Thoracic aorta (tissue), 2 donors: ENCODE measurements at places on chromosomes 1 and 21. TPM values are rescaled to one million over a fixed set of nuclear protein-coding genes. Genes with fewer than 3 reads are reported as not detected.

DNA sequence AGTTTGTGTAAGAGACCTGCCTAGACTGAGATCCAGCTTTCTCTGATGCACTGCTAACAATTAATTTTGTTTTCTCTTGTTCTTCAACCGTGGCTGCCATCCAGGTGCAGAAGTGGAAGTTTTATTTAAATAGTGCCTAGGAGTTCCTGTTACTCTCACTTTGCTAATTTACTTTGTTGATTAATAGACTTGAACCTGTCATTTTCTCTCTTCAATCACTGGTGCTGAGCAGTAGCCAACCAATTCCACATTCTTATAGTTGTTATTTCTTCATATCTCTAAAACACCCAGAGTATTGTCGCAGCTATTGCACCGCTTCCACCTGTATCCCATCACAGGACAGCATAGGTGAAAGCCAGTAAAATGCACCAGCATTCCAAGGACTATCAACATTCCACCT lies 157.2 kb downstream of the PDE4B start:
- DNase-seq = no peak
- no peaks in the 10 kb centered on the region for H3K27me3 ChIP-seq
- no peak overlapping the region for H3K27ac ChIP-seq
- H3K36me3 ChIP-seq = no peaks in the 10 kb centered on the region

DNA sequence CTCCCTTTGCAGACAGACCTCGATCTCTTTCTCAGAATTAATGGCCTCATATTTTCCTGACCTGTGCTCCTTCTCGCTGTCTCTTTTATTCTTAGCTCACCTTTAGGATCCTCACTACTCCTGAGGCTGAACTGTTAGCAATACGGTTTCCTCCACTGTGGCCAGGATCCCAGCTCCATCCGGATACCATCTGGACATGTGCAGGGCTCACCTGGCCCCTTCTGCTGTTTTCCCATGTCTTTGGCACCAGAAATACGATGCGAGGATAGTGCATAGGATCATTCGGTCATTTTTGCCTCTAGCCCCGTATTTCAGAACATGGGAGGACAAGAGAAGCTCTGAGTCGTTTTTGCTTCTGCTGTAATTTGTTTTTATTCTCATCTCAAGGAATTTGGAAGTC lies 108.5 kb upstream of the KIF26B start:
- no peaks in the 10 kb centered on the region for H3K4me1 ChIP-seq
- H3K27ac ChIP-seq = no peak overlapping the region

- no peak for DNase-seq
- no peak overlapping the region for H3K4me3 ChIP-seq
- H3K27ac ChIP-seq = no peak overlapping the region
- no peaks in the 10 kb centered on the region for H3K27me3 ChIP-seq
- H3K36me3 ChIP-seq = no peaks in the 10 kb centered on the region
Observed at GRCh38 chr1:228691926-228692325, 43.4 kb upstream of the RHOU start.

DNA sequence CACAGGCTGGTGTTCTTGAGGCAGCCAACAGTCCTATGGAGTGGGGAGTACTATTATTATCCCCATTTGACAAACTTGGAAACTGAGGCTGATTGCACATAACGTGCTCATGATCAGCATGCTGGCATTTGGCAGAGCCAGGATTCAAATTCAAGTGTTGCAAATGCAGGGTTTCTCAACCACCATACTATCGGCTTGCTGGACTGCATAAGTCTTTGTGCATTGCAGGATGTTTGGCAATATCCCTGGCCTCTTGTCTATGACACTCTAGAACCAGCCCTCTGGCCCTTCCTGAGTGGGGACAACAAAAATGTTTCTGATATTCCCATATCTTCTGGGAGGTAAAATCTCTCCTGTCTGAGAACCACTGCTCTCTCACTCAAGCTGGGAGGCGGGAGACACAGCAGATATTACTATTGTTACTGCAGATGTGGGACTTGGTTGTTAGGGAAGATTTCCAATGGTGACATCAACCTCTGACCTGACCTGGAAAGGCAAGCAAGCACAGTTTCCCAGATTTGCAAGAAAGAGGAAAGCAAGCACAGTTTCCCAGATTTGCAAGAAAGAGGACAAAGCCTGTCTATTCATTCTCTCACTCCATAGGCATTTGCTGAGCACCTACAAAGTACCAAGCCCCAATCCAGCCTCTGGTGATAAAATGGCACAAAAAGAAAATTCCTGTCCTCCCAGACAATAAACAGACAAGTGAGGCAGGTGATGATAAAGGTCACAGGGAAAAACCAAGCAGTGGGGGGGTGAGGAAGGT lies 1.0 kb upstream of the AADACL3 start:
- no peaks in the 10 kb centered on the region for H3K4me1 ChIP-seq
- H3K27ac ChIP-seq = no peak overlapping the region
- H3K27me3 ChIP-seq = no peaks in the 10 kb centered on the region
- no peaks in the 10 kb centered on the region for H3K36me3 ChIP-seq
- no peak overlapping the region for H3K4me3 ChIP-seq
- no peak for DNase-seq

- no peak overlapping the region for H3K4me3 ChIP-seq
- no peaks in the 10 kb centered on the region for H3K27me3 ChIP-seq
- H3K4me1 ChIP-seq = peaks cover 5% of the 10 kb centered on the region
- H3K27ac ChIP-seq = no peak overlapping the region
- no peaks in the 10 kb centered on the region for H3K36me3 ChIP-seq
Observed at GRCh38 chr1:117567435-117567834, 38.4 kb upstream of the TENT5C start.

GRCh38 chr21:41765420-41765821 lies 1.4 kb downstream of the RIPK4 start:
- H3K4me3 ChIP-seq = no peak overlapping the region
- H3K27me3 ChIP-seq = no peaks in the 10 kb centered on the region
- no peak overlapping the region for H3K27ac ChIP-seq
- H3K4me1 ChIP-seq = peaks cover 3% of the 10 kb centered on the region
- DNase-seq = no peak

GRCh38 chr1:118973531-118974137 lies 14.5 kb downstream of the TBX15 start:
- H3K27ac ChIP-seq = no peak overlapping the region
- no peaks in the 10 kb centered on the region for H3K36me3 ChIP-seq
- H3K4me3 ChIP-seq = no peak overlapping the region
- no peaks in the 10 kb centered on the region for H3K4me1 ChIP-seq
- DNase-seq = no peak
- H3K27me3 ChIP-seq = peaks cover under 1% of the 10 kb centered on the region

DNA sequence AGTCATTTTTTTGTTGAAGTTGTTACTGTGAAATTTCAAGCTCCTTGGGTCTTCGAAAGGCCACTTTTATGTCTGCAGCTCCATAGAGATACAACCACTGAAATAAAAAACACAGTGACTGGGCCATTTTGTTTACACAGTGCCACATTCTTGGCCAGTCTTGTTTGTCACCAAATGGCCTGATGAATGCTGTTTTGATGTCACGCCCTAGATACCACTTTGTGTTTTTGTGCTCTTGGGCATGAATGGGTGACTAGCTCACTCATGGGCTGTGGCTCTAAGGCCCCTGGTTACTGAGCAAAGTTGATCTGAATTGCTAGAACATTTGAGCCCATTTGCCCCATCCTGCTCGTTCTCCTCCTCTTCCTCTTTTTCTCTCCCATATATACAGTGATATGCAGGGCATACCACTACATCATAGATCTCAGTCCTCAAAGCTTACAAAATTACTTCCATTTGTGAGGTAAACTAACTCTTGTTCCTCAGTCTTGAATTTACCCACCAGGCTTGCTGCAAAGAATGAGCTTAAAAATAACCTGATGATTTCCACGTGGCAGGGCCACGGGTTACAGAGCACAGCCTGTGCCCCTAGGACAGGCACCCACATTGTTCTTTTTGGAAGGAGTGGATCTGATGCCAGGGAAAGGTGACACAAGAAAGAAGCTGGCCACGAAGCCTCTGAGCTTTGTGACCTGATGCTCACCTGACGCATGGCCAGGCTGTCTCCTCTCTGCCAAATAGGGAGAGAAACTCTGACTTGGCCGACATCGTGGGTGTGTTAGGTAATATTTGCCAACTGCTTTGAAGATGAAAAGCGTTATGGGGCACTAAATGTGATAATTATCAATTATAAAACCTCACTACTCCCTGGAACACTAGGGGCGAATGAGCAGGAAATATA lies 92.4 kb downstream of the RUNX1 start:
- H3K36me3 ChIP-seq = no peaks in the 10 kb centered on the region
- H3K4me1 ChIP-seq = no peaks in the 10 kb centered on the region
- no peak overlapping the region for H3K27ac ChIP-seq
- H3K4me3 ChIP-seq = no peak overlapping the region
- DNase-seq = no peak
- H3K27me3 ChIP-seq = no peaks in the 10 kb centered on the region

DNA sequence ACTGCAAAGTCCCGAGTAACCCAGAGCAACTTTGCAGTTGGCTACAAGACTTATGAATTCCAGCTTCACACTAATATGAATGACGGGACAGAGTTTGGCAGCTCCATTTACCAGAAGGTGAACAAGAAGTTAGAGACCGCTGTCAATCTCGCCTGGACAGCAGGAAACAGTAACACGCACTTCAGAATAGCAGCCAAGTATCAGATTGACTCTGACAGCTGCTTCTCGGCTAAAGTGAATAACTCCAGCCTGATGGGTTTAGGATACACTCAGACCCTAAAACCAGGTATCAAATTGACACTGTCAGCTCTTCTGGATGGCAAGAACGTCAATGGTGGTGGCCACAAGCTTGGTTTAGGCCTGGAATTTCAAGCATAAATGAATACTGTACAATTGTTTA lies 66.8 kb downstream of the ACBD6 start:
- no peak overlapping the region for H3K27ac ChIP-seq
- H3K4me1 ChIP-seq = no peaks in the 10 kb centered on the region
- no peaks in the 10 kb centered on the region for H3K27me3 ChIP-seq
- no peaks in the 10 kb centered on the region for H3K36me3 ChIP-seq

DNA sequence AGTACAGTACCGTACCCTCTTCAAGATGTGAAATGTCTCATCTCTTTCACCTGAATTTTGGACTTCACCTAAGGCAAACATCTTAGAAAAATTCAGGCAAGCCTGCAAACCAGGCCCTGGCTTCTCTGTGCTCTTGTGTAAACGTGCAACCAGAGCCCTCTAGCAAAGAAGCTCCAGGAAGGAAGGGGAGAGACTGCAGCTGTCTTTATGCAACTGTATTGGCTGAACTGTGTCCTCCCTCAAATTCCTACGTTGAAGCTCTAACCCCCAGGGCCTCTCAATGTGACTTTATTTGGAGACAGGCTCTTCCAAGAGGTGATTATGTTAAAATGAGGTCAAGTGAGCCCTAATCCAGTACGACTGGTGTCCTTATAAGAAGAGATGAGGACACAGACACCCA lies 60.3 kb downstream of the SLC45A1 start:
- peak overlapping the region; percentile 42 for H3K27ac ChIP-seq
- peaks cover 50% of the 10 kb centered on the region for H3K4me1 ChIP-seq
- no peak overlapping the region for H3K4me3 ChIP-seq
- no peak for DNase-seq
- no peaks in the 10 kb centered on the region for H3K36me3 ChIP-seq

DNA sequence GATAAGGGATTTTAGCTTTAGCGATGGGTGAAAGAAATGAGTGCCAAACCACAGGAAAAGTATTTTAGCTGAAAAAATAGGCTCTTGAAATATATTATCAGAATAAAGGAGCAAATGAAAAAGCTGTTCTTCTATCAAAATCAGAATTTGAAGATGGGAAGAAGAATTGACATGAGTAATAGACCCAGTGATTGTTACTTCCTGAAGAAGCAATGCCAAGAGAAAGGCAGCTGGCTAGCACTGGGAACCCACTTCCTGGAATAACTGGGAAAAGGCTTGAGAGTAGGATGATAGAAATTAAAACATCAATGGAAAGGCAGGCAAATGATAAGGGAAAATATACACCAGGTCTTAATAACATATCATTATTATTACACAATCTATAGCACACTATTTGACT lies 29.9 kb upstream of the LYPLAL1 start:
- no peak for DNase-seq
- no peaks in the 10 kb centered on the region for H3K4me1 ChIP-seq
- H3K27ac ChIP-seq = no peak overlapping the region
- H3K27me3 ChIP-seq = no peaks in the 10 kb centered on the region

- no peaks in the 10 kb centered on the region for H3K27me3 ChIP-seq
- H3K4me3 ChIP-seq = no peak overlapping the region
- H3K27ac ChIP-seq = no peak overlapping the region
- no peak for DNase-seq
- H3K36me3 ChIP-seq = no peaks in the 10 kb centered on the region
- H3K4me1 ChIP-seq = peaks cover 8% of the 10 kb centered on the region
Observed at GRCh38 chr1:154622503-154623039, 14.6 kb upstream of the ADAR start.

- H3K36me3 ChIP-seq = no peaks in the 10 kb centered on the region
- no peak for DNase-seq
- H3K27me3 ChIP-seq = no peaks in the 10 kb centered on the region
- no peak overlapping the region for H3K27ac ChIP-seq
- H3K4me3 ChIP-seq = no peak overlapping the region
Observed at GRCh38 chr1:100328133-100328532, 24.2 kb upstream of the CDC14A start.

DNA sequence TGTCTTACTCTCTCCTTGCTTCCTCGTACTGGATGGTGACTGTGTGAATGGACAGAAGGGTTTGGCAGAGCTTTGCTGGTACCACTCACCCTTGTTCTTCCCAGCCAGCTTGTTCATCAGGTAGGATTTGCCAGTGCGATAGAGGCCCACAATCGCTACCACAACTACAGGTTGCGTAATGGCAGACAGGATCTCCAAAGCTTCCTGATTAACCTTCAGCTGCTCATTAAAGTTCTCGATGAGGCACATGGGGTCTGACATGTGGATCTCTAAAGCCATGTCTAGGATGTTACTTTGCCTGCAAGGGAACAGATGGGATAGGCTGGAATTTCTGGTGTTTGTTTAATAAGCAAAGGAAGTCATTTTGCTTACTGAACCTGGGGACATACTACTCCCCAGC lies 3.4 kb downstream of the GBP5 start:
- no peak overlapping the region for H3K27ac ChIP-seq
- no peak overlapping the region for H3K4me3 ChIP-seq
- no peaks in the 10 kb centered on the region for H3K36me3 ChIP-seq
- DNase-seq = no peak
- no peaks in the 10 kb centered on the region for H3K27me3 ChIP-seq

DNA sequence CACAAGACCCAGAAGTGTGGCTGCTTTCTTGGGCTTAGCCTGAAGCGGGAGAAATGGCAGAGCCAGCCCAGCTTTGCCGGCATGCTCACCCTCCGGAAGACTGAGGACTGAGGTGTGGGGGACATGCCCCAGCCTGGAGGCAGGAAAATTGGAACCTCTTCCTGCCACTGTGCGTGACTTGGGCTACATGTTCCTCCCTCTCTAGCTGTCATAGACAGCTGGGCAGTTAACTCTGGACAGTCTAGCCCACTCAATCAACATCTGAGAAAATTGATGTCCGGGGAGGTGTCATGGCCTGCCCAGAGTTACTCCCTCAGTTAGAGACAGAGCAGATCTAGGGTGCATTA lies 59.7 kb downstream of the UBE2T start:
- H3K4me1 ChIP-seq = peaks cover 85% of the 10 kb centered on the region
- peaks cover under 1% of the 10 kb centered on the region for H3K36me3 ChIP-seq
- H3K27me3 ChIP-seq = no peaks in the 10 kb centered on the region
- peak overlapping the region; percentile 63 for H3K27ac ChIP-seq

FOXD2 gene
- total RNA-seq = 4.9 TPM

BTBD8 gene
- 3.8 TPM for total RNA-seq

CFHR4 gene
- not detected for total RNA-seq
